ENCODE measurements at places on chromosomes 3 and 15.

DNA sequence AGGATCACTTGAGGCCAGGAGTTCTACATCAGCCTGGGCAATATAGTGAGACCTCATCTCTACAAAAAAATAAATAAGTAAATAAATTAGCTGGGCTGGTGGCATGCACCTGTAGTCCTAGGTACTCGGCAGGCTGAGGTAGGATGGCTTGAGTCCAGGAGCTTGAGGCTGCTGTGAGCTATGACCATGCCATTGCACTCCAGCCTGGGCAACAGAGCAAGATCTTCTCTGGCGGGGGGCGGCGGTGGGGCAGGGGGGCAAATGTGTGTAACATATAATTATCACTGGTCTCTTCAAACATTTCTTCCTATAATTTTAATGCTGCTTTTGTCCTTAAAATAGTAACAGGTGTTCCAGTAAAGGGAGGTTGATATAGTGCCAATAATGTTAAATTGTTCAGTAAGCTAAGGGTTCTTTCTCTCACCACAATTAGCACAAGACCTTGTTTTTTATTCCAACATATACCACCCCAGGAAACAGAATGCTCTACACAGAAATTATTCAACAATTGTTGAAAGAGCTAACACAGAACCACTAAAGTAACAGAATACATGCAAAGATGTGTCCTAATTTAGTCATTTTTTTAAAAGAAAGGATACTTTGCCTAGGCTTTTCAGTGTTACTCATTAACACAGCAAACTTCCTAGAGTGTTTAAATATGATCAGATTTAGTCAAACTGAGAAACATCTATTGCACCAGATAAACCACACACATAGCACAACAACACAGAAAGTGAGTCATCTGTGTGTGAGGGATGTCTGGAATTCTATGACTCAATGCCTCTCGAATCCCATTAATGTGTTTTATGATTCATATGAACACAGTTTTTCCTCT, 29.1 kb downstream of the ANKRD28 start:
- peak; percentile 97 for DNase-seq

DNA sequence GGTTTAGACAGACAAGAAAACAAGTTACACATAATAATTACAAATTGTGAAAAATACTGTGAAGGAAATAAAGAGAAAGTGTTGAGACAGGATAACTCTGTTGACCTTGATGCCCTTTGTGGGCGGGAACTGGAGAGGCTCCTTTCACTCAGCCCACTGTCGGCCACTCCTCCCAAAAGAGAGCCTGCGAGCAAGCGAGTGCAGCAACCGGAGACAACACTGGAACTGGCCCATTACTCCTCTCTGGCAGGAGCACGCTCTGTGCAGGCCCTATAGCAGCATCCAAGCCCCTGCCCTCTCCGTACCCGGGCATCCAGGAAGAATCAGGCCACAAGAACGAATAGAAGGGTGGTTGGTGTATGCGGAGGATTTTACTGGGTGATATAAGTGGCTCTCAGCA, 16.2 kb upstream of the DUT start:
- no peak for DNase-seq

DNA sequence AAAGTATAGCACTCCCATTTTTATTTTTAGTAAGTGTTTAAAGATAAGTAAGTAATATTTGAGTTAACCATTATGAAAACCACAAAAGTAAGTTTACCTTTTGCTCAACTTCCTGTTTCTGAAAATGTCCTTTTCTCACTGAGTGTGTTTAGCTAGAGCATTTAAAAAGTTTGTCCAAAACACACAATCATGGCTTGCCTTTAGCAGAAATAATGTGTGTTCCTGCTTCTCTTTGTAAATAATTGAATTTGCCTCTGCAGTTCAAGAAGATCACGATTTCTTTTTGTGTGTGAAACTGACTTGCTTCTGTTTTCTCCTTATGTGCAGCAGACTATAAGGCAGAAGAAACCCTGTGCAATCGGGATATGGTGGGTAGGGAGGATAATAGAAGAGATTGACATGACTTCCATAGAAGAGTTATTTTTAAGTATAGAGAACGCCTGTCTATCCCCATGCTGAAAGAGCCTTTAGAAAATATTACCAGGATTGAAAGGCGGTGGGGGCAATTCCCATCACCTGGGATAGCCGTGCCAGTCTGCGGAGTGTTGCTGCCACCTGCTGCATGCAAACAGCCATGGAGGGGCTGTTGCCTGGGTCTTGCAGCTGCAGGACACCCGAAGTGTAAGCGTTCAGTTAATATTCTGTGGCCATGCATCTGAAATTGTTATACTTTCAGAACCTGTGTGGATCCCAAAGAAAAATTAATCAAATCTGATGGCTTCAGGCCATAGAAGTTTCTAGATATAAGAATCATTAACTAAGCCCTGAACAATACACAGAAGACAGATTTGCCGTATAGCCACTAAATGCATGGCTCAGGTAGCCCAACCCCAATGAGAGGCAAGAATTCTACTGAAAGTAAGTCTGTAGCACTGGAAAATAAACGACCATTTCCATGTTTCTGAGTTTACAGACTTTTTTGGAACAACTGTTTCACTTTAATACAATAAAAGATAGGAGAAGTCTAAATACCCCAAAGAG, 2.4 kb upstream of the CD96 start:
- peak; percentile 73 for DNase-seq

DNA sequence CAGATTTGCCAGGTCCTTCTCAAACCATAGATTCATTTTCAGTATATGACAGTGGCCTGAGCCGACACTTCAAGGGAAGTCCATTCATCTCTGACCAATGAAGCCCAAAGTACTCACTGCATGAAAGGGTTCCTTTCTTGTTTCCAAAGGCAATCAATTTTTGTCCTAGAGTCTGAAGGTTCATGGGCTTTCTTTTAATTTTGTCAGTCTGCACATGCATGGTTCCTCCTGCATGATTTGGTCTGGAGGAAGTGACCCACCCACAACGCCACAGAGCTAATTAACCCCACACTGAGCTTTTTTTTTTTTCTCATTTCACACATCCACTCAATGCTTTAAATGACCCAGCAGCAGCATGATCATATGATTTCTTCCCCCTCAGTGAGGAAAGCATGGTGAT, 216.4 kb downstream of the TIGIT start:
- no peak for DNase-seq

DNA sequence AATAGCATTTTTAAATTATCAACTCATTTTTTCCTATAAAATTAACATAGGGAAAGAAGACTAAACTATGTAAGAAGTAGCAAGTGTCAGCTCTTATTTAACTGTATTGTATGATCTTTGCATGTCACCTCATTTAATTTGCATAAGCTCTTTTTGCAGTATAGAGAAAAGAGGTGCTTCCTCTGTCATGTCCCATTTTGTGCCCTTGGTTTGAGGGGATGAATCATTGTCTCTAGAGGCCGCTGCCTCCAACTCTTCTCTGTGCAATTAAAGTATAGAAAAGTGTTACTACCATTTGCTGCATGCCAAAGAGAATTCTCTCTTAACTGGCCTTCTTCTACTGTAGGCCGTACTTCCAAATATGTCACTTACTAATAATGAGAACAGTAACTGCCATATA, 93.4 kb downstream of the LRRC28 start:
- DNase-seq: no peak

DNA sequence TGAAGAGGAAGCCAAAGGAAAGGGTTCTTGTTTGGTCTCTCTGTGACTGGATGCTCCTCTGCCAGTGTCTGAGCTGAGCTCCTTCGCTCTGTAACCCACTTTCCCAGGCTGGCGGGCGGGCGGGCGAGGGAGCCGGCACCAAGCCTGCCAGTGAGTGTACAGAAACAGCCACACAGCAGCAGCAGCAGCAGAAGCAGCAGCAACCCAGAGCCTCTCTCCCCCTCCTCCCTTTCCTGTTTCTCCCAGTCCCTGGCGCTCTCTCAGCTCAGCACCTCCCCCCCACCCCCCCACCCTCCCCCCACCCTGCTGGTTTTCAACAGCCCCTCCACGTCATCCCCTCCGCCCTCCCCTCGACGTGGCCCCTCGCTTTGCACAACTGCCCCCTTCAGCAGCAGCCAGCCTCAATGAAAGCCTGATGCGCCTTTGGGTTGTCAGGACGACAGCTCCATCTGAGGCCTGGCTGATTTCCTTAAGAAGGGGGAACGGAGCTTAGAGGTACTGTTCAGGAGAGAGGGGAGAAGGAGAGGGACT, at the start of gene LSAMP:
Gene LSAMP (minus strand): TSS at position 177 of the 531 bp plus-strand sequence.
- peak; percentile 6 for DNase-seq

DNA sequence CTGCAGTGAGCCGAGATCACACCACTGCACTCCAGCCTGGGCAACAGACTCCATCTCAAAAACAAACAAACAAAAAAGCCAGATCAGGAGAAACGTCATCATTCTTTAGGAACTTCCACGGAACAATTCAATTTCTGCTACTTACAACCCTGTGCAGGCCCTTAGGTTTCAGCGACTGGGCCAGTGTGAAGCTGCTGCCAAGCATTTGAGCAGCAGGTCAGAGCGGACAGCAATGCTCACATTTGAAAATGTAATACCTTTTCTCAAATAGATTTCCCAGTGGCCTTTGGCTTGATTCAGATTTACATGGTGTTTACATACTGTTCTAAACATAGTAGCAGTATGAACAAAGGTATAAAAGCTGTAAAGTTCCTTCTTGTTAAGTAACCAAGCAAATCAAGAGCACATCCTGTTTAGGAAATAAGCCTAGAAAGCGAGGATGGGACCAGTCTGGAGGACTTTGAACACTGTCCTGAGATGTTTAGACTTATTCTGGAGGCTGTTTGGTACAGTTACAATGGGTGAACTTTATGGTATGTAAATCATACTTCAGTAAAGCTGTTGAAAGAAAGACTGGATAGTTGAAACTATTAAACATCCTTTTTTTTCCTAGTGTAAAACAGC, 141.2 kb downstream of the HCN4 start:
- no peak for DNase-seq
